ENCODE measurements at places on chromosomes 2 and 18. TPM values are rescaled to one million over a fixed set of nuclear protein-coding genes. Genes with fewer than 3 reads are reported as not detected.

The MARCHF7 gene
- 86.6 TPM for total RNA-seq

The CAD gene
- 12.1 TPM for total RNA-seq

DNA sequence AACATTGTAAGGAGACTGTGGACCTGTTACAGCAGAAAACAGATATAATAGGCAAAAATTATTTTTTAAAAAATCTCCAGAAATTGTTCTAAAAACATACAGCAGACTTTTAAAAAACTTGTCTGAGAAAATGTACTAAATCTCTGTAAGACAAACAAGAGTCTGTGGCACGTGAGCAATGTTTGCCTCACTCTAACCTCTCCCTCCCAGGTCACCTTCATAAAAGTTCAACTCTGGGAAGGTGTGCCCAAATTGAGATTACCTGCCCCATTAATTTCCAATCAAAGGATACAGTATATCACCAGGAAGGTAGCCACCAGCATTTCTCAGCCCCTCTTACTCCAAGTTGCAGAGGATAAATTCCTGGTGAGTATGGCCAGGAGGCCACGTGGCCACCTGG is 992.7 kb downstream of the TMEM182 start:
- no peak for ATAC-seq

DNA sequence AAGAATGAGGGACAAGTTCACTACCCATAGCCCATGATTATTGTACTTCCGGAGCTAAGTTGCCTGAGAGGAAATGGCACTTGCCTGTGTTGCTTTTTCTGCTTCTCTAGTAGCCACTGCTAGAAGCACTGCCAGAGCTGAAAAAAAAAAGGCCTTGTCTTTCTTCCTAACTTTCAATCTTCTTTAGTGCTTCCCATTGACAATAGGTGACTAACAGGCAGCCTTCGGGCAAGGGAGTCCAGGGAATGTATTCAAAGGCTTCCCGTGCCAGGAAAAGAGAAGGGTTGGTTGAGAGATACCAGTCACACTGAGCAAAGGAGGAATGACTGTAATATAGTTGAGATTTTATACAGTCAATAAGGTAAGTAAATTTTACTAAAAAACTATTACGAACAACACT is 242.0 kb downstream of the CALCRL start:
- no peak for ATAC-seq

- peak; percentile 34 for ATAC-seq
Measured at GRCh38 chr2:37472959-37473358, 128.5 kb downstream of the QPCT start.

DNA sequence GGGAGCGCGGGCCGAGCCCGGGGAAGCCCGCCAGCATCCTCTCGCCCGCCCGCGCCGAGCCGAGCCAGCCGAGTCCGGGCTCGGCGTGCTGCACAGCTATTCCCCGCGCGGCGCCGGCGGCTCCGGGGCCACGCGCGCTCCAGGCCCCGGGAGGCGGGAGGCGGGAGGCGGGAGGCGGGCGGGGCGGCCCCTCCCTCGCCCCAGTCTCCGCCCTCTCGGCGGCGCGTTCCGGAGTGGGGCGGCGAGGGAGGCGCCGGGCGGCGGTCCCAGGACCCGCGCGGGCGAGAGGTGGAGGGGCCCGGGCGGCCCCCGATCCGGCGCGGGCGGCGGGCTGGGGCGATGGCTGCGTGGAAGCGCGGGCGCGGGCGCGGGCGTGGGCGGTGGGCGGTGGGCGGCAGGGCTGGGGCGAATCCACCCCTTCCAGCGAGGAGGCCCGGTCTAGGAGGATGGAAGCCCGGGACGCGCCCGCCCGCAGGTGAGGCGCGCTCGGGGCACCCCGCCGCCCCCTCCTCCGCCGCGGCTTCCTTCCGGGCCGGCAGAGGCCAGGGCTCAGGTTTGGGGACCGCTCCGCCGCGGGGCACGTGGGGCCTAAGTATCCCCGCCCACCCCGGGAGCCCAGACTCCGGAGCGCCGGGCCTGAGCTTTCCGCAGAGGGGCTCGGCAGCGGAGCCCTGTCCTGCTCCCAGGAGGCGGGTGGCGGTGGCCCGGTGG is at the start of gene ADCY3:
Gene ADCY3 (minus strand): TSS at position 140 of the 711 bp plus-strand sequence. CDS start 1,250 bp downstream, outside the sequence.
- ATAC-seq, result peak; percentile 90

DNA sequence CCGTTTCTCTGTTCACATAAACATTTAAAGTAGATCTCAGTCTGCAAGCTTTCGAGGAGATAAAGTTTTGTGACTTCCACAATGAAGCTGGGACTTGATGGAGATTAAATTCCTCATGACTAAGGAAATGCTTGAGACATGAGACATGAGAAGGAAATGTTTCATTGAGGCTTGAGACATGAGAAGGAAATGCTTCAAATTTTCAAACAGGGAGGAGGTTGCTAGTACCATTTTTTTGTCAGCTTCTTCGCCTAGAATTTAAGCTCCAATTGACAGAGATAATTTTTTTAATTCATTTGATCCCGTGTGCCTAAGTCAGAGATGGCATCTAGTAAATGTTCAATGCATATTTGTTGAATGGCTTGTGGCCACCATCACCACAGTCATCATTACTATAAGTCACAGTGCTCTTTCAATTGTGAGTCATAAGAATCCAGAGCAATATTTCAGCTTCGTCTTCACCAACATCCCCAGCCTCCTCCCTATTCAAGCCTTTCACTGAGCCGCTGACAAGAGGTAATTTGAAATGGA is 543 bp upstream of the MARCHF4 start:
- no peak for ATAC-seq

DNA sequence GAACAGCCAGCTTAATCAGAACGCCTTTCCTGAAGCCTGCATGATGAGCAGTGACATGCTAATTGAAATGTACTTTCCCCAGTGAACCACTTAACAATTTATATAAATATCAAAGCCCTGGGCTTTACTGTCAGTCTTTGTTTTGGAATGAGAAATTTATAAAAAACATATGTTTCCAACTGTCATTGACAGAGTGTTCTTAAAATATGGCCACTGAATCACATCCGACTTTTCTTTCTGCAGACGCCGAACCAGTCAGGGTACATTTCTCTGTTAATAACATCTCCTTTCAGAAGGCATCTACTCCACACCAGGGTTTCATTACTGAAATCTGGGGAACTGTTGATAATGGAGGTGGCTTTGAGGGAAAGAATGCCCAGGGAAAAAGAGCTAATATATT is 343.7 kb downstream of the INSIG2 start:
- ATAC-seq, result no peak

GRCh38 chr2:39210846-39211245 is 32.9 kb downstream of the CDKL4 start:
- ATAC-seq, result no peak

GRCh38 chr18:26549263-26550094 is 1.1 kb upstream of the KCTD1 start:
- peak; percentile 34 for ATAC-seq

DNA sequence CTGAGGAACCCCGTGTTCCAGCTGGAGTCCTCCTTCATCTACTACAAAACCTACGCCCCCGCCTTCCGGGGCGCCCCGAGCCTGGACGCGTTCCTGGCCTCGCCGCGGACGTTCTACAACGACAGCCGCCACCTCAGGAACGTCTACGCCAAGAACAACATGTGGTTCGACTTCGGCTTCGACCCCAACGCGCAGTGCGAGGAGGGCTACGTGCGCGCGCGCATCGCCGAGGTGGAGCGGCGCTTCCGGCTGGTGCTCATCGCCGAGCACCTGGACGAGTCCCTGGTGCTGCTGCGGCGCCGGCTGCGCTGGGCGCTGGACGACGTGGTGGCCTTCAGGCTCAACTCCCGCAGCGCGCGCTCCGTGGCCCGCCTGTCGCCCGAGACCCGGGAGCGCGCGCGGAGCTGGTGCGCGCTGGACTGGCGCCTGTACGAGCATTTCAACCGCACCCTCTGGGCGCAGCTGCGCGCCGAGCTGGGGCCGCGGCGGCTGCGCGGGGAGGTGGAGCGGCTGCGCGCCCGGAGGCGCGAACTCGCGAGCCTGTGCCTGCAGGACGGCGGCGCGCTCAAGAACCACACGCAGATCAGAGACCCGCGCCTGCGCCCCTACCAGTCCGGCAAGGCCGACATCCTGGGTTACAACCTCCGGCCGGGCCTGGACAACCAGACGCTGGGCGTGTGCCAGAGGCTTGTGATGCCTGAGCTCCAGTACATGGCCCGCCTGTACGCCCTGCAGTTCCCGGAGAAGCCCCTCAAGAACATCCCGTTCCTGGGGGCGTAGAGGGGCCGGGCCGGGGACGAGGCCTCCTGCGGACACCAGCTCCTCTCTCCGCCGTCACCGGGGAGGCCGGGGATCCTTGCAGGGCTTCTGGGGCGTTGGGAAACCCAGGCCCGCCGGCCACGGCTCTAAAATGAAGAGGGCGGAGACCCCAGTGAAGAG is 5.3 kb upstream of the NEU4 start:
- ATAC-seq, result peak; percentile 47

DNA sequence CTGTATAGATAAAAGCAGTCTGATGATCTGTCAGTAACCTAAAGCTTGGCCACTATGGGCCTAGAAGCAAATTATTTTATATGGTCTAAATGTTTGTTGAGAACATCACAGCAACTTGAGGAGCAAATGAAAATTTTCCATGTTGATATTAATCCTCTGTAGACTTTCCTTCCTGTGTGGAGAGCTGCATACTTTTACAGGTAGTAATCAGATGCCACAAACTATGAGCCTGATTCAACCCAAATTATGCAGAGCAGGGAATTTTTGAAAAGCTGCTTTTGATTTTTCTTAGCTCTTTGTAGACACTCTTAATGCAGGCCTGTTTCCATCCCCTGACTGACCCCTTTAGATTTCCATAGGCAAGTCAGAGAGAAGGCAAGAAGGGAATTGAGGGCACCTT is 17.3 kb downstream of the PAX3 start:
- ATAC-seq, result no peak

DNA sequence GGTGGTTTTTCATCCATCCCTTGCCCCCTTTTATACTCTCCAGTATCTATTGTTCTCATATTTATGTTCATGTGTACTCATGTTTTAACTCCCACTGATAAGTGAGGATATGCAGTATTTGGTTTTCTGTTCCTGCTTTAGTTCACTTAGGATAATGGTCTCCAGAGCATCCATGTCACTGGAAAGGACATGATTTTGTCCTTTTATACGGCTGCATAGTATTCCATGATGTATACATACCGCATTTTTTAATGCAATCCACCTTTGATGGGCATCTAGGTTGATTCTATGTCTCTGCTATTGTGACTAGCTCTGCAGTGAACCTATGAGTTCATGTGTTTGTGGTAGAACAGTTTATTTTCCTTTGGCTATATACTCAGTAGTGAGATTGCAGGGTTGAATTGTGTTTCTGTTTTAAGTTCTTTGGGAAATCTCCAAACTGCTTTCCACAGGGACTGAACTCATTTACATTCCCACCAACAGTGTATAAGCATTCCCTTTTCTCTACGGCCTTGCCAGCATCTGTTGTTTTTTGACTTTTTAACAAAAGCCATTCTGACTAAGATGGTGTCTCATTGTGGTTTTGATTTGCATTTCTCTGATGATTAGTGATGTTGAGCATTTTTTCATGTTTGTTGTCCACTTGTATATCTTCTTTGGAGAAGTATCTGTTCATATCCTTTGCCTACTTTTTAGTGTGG is 420.2 kb downstream of the THSD7B start:
- ATAC-seq, result no peak

GRCh38 chr18:55635439-55635838 is 47.4 kb upstream of the TCF4 start:
- no peak for ATAC-seq

GRCh38 chr2:40559175-40559574 is 107.3 kb upstream of the SLC8A1 start:
- no peak for ATAC-seq

DNA sequence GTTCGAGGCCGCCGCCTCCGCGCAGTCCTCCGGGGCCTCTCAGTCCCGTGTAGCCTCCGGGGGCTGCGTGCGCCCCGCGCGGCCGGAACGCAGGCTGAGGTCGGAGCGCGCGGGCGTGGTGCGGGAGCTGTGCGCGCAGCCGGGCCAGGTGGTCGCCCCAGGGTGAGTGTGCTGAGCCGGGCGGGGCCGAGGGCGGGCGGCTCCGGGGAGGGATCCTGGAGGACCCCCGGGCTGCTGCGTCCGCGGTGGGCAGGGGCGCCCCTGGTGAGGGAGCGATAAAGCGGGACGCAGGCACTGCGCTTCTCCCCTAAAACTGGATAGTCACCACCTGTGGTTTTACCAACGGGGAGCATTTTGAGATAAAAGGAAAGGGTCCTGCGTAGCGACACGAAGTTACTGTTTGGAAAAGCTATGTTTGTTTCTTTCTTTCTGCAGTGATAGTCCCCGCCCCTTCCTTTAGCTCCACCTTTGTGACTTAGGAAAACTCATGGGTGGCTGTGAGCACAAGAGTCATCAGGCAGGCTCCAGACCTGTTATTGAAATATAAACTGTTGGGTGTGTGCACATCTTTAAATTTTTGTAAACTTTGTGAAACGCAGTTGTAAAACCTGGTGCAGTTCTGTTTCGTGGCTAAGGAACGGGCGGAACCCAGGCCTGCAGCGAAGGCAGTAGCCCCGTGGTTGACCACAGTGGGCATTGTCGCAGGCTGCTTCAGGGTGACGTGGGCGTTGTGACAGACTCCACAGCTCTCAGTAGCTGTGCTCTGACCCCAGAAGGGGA is 687 bp downstream of the CTDP1 start:
- peak; percentile 5 for ATAC-seq

Data from gastroesophageal sphincter (tissue), 4 donors.